T-cell (primary cell): ENCODE measurements at places on chromosomes 5 and 9. TPM values are rescaled to one million over a fixed set of nuclear protein-coding genes. Genes with fewer than 3 reads are reported as not detected.

- H3K4me1 ChIP-seq: no peaks in the 10 kb centered on the region
- H3K27ac ChIP-seq: no peak overlapping the region
- H3K27me3 ChIP-seq: no peaks in the 10 kb centered on the region
- H3K4me3 ChIP-seq: no peak overlapping the region
- no peak for DNase-seq
- no peaks in the 10 kb centered on the region for H3K36me3 ChIP-seq
These were observed 281.0 kb downstream of the RASEF start for GRCh38 chr9:82781921-82782392.

DNA sequence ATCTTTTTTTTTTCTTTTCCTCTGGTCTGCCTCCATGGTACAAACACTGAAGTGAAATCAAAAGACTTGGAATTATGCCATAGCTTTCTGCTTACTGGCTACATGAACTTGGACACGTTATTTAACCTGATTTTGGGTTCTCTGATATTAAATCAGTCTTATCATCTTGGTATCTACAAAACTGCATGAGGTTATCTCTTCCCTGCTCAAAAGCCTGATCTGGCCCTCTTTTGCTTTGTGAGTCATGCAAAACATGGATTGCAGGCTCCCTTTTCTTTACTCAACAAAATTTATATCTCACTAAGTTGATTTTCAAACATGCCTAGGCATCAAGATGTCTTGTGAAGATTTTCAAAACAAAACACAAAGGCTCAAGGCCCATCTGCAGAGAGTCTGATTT is 45.9 kb upstream of the FST start:
- peaks cover 9% of the 10 kb centered on the region for H3K27me3 ChIP-seq
- no peak overlapping the region for H3K4me3 ChIP-seq
- DNase-seq: no peak
- no peaks in the 10 kb centered on the region for H3K36me3 ChIP-seq

Gene LRRC19
- total RNA-seq: not detected

Gene JAKMIP2
- total RNA-seq: 5.7 TPM
